ENCODE measurements at places on chromosomes 3 and 15.

- DNase-seq: no peak
These were observed 71.5 kb upstream of the PLXNA1 start for GRCh38 chr3:126911162-126912026.

DNA sequence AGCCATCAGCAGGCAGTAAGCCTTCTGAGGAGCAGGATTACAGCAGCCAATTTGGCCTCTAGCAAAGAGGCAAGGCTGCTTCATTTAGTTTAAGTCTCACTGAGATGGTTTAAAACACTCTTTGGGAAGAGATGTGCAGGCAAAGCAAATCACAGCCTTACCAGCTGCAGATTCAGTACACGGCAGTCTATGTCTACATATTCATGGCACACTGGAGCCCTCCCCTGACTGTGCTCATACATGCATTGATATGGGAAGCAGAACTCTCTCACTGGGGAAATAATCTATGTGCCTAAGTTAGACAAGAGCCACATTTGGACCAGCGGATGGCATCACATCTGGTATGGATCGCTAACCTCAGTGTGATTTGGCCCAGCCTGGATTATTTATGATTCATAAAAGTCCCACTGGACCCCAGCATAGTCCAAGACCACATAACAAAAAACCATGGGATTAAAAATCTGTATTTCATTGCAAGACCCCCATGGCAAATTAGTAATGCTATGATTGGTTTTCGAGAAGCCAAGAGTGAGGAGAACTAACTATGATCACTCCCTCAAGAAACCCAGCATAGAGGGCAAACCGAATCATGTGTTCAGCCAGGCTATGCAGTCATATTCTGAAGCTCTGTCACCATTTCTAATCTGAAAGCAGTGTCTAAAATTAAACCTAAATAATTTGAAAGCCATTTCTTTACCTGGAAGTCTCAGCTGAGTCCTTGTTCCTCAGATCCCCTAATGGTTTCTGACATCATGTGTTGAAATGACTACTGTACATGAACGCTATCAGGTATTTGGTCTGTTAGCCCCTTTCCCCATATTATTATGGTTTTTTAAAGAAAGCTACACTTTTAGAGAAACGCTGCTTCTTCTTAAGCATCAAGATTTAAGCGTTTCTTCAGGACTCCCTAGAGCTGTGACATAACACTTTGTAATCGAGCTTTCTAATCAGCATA is 1.2 kb downstream of the PRICKLE2 start:
- no peak for DNase-seq

GRCh38 chr15:40443846-40444245 is 3.1 kb downstream of the BAHD1 start:
- DNase-seq: no peak

DNA sequence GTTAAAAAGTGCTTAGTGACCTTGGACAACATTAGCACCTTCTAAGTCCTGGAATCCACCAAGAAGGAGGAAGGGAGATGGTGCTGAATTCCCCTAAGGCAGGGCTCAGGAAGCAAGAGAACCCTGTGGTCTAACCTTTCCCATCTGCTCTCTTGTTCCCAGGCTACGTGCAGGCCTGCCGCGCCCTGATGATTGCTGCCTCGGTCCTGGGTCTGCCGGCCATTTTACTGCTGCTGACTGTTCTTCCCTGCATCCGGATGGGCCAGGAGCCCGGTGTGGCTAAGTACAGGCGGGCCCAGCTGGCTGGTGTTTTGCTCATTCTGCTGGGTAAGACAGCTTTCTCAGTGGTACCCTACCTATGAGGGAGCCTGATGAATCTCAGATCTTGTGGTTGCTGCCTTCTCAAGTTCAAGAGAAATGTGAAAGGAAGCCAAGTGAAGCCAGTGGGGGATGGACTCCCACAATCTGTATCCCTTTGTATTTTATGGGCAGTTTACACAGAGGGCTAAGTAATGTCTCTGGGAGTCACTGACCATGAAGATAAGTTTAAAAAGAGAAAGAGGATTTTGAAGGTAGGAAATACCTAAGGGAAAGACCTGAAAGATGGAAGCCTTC is 4.4 kb downstream of the CLDN11 start:
- DNase-seq: no peak

DNA sequence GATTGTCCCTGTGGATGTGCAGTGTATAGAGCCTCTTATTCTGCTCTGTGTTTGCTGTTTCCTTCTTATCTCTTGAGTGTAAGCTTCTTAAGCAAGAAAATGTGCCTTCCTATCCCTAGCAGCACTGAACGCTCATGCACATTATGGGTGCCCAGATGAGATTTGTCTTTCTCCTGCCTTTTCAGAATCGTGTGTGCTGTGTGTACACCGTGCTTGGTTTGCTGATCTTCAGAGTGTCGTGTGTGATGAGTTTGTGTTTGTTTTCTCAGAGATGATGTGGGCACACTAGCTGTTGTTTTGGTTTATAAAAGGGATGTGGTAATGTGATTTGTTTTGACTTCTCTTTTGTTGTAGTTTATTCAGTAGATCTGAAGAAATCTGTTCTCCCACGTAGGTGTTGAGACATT is 19.7 kb downstream of the GPR171 start:
- no peak for DNase-seq

DNA sequence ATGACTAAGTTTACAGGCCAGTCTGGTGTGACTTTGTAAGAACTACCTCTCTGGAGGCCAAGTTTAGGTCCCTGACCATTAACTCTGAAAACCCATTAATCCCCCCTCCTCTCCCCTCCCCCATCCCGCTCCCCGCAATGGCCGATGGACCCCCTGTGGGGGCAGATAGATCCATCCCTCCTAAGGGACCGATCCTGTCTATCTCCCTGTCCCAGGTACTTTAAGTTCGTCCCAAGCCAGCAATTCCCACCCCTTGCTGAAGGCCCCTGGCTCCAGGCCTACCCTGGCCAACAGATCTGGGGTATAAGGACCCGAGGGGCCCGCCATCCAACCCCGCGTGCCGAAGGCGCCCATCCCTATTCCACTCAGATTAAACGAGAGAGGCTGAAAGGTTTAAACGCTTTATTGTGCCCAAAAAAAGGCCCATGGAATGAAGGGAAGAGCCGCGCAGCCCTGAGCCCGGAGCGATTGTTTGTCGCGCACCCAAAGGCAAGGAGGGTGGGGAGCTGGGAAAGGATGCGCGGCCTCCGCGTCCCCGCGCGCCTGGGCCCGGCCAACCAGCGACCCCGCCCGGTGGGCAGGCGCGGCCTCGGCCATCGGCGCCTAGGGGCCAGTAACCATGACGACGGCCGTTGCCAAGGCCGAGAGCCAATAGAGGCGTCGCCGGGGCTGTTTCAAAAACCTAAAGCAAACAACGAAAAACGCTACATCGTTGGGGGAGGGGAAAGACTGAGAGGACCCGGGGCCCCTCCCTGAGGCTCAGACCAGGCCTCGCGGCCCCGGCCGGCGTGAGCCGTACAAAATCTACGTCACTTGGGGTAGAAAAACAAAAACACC is 35.9 kb downstream of the HMCES start:
- DNase-seq: peak; percentile 92

DNA sequence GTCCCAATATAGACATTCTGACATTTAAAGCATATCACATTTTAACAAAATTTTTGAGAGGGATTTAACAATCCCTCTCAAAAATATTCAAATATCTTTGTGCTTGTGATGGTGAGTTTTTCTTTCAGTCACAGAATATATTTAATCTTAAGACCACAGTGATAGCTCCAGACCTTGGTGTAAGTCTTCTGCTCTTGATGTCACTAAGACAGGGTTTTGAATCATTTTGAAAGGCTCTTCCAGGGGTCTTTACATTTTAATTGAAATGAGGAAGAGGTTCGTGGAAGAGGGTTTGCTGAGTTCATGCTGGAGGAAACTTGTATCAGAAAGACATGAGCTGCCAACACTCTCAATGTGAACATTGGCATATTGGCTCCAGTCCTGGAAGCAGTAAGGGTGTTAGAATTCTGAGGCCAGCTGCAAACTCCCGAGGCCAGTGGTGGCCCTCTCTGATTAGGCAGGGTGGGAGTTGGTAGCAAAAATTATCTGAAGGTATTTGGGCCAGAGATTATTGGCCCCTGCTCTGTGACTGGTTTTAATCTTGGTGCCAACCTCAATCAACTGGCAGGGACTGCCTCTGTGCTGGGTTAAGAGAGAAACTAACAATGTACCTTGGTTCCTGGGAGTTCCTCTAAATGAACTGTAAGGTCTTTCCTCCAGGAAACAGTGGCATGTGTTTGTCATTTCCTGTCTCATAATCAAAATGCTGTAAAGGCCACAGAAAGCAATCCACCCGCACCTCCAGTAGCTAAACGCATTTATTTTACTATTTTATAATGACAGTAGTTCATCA is 5.3 kb downstream of the POU1F1 start:
- no peak for DNase-seq

DNA sequence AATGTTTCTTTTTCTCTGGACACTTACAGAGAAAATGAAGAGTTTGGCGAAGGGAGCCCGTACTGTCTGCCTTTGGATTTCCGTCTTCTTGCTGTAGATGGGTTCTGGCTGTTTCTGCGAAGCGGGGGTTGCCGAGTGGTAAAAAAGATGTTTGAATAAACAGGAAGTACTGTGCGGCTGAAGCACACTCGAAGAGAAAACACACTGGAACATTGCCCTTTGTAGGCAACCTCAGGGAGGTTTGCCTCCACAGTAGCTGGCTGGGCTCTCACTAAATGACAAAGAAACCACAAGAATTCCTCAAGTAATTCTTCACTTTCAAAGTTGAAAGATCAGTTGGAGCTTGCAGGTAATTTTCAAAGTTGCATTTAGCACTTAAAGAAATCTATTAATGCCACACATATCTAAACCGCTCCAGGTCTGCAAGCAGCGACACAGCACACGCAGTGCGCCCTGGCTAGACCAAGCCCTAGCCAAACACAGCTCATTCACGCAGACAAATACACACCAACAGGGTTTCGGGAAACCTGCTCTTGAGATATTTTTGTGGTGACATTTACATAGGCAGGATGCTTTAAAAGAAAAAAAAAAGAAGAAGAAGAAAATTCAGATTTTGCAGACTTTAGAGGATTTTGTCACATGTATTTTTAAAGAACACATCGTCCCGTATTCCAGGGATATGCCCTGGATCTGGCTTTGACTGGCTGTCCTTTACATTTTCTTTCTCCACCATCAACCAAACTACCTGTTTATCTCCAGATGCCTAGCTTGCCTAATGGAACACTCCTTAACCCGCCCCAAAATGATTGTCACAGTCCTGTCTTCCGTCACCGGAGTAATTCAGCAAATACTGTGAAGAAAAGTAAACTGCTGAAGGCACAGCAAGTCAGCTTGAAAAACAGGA is 452.8 kb downstream of the FOXP1 start:
- DNase-seq: peak; percentile 34

- DNase-seq: no peak
These were observed 20.2 kb upstream of the ERICH6 start for GRCh38 chr3:150723946-150724345.

GRCh38 chr3:60289341-60290121 is 961.7 kb downstream of the FHIT start:
- DNase-seq: no peak

DNA sequence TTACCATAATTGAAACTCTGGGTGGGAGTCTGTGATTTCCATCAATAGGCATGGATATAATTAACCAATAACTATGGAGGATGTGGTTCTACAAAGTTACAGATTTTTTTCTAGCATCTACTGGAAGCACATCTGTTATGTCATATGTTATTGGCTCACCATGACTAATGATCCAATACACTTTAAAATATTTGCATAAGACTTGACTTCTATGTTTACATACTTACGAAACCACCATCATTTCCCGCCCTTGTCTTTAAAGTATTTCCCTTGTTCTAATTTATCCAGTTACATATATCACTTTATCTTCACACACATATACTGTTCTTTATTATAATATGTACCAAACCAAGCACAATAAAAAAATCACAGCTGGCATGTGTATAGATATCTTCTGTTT is 380.3 kb upstream of the CBLB start:
- no peak for DNase-seq

DNA sequence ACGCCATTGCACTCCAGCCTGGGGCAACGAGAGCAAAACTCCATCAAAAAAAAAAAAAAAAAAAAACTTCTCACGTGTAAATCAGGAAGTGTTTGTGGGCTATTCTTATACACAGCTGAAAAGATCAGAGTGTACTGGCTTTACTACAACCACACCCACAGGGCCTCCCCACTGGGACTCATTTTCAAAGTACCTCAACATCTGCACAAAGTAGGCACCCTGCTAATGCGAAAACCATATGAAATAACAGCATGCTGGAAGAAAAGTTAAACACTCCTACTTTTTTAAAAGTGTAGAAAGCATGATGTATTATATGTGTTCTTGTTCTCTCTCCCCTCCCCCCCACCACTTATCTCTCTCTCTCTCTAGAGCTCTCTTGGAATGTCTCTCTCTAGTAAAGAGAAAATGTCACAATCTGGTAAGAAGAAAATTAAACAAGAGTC is 11.1 kb downstream of the UACA start:
- no peak for DNase-seq

DNA sequence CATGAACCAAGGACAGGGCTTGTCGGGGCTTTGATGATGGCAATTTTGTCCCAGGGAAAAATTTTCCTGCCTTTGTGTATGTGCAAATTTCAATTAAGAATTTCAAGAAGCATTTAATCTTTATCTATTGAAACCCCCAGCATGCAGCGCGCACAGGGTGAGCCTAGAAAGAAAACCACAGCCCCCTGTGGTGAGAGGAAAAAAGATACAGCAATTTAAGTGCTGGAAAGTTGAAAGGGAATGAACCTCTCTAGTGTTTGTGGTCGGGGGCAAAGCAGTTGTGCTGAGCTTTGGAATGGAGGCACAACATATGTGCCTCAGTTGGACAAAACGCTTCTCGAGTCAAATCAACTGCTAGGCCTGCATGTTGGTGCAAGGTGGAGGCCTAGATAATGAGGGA is 111.8 kb upstream of the C15orf61 start:
- DNase-seq: peak; percentile 21

- DNase-seq: no peak
These were observed 4.8 kb upstream of the BCL6 start for GRCh38 chr3:187750006-187750512.

DNA sequence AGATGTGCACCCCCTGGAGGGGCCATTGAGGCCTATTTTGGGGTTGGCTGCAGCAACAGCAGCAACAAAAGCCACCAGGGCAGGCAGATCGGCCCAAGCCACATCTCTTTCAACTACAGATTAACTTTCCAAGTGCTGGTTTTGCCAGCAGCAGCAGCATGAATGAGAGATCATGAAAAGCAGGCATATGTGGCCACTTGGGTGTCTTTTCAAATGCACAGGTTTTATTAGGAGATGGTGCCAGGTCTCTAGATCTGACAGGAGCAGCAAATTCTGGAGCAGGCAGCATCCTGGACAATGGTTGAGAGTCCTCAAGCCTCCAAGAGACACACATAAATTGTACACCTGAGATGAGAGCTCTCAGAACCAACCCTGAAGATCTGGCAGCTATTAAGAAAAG is 31.7 kb upstream of the CCDC66 start:
- DNase-seq: no peak

Data from HEK293T (cell line).